ENCODE measurements at places on chromosomes 7 and 10.

- no peak for DNase-seq
Measured at GRCh38 chr10:3895045-3895631, 110.1 kb upstream of the KLF6 start.

GRCh38 chr10:87923233-87923632, 59.8 kb downstream of the PTEN start:
- no peak for DNase-seq

GRCh38 chr7:83514977-83515376, 134.0 kb downstream of the SEMA3E start:
- no peak for DNase-seq

GRCh38 chr7:7491044-7491443, 44.6 kb downstream of the COL28A1 start:
- no peak for DNase-seq

- no peak for DNase-seq
Measured at GRCh38 chr7:30604901-30605300, 10.2 kb downstream of the GARS1 start.

GRCh38 chr10:130634816-130635215, 498.6 kb downstream of the GLRX3 start:
- no peak for DNase-seq

GRCh38 chr10:1410469-1411395, 326.6 kb downstream of the ADARB2 start:
- no peak for DNase-seq

DNA sequence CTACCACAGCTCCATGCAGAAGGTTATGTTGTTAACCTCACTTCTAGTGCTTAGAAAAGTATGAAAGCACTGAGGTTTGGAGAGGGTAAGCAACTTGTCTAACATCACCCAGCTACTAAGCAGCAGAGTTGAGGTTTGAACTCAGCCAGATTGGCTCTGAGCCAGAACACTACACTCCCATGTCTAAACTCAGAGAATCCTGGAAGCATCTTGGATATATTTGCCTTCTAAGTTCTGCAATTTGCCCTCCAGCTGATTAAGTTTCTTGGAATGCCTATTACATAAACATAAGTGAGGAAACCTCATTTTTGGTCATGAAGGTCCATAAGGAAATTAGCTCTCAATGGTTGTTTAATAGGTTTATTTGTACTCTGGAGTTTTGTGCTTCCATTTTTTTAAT, 78.1 kb upstream of the PHYHIPL start:
- DNase-seq, result no peak

DNA sequence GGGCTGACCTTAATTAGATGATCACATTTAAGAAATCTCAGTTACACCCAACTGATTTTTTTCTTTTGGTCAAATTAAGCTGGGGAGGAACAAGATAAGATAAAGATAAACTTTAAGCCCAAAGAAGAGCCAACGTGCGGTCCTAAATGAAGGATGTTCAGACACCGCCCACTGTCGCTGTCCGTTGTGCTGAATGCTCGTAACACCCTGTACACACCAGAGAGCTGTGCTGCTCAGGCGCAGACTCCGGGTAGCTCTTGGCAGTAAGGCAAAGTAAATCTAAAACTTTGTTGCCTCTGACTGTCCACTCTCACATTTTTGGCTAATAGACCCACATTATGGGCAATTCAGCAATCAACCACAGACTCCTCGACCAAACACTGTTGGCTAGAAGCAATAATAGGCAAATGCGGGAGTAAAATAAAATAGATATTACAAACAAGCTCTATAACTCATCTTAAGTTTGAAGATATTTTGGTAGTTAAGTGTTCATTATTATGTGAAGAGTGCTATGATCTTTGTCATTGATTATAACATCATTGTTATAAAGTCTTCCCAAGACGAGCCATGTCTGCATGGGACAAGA, 57.1 kb downstream of the PLPP4 start:
- no peak for DNase-seq

DNA sequence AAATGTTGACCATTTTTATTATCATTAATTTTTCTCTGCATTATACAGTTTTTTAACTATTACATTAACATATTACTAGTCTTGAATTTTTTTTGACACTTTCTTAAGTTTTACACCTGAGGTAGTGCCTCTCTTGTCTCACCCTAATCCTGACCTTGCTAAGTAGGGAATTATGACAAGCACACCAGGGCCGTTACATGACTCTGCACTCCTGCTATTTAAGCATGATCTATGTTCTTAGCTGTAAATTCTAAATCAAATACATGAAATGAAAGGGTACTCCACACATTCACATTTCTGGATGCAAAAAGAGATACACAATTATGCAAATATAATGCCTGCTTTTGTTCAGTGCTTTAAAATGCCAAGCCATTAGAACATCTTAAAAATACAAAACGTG, 23.6 kb downstream of the CPVL start:
- no peak for DNase-seq

DNA sequence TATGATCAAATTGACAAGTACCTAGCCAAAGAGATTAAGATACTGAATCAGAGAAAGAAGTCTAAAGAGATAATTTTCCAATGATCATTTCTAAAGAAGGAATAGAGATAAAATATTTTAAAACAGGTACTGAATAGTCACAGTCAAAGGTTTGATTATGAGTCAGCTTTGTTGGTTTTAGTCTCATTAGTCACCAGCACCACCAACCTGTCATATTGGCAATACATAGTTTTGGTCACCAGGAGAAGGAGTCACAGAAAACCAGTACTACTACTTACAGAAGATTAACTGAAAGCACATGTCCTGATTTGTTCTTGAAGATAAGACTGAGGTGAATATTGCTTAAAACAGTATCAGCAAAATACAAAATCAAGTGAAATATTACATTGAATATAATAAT, 34.6 kb downstream of the ZEB1 start:
- DNase-seq, result no peak

DNA sequence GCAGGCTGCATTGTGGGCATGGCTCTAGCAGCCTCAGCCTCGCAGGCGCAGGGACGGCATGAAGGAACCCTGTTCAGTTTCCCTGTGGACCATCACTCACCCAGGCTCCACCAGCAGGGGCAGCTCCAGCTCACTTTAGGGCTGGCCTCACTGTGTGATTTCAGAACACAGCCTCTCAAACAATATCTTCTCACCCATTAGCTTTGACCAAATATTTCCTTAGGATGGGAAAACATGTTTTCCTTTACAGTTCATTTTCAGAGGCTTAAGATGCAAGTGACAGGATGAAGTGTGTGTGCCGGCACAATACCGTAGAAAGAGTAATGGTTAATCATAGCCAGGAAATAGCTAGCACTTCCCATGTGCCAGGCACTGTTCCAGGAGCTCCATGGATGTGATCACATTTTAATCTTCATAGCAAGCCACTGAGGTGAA, 58.2 kb downstream of the LANCL2 start:
- DNase-seq, result no peak

- no peak for DNase-seq
Measured at GRCh38 chr10:13448216-13448615, 80.6 kb downstream of the BEND7 start.

GRCh38 chr10:78976825-78977755, 91.7 kb upstream of the ZMIZ1 start:
- no peak for DNase-seq

DNA sequence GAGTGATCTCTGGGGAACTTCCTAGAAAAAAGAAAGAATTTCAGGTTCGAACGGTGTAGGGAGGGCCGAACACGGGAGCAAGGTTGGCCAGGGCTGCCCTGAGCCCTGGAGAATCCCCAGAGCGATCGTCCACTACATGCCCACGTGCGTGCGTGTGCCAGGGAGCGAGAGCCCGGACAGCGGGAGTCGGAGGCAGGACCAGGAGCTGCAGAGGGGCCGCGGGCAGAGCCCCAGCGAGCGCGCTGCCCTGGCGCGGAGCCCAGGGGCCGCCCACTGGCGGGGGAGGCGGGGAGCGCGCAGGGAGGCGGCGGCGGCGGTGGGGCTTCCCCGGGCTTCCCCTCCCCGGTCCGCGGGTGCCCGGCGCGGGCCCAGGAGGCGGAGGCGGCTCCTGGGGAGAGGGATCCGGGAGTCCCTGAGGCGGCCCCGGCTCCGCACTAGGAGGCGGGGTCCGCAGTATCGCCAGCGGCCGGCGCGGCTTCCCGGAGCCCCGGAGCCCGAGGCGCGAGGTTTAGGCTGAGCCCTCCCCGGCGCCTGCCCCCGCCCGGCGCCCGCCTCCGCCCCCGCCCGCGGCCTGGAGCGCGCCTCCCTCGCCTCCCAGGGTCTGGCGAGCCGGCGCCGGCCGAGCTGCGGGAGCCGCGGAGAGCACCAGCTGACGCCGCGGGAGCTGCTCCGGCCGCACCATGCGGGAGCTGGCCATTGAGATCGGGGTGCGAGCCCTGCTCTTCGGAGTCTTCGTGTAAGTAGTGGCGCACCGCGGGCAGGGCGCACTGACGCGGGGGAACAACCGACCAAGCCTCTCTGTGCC, at the start of gene PLPP4:
PLPP4 (plus strand) TSS at position 602 of the 805 bp plus-strand sequence; CDS start at position 681, 79 bp downstream.
- no peak for DNase-seq

GRCh38 chr10:61708846-61709245, 46.1 kb downstream of the CABCOCO1 start:
- DNase-seq, result no peak

- DNase-seq, result no peak
Measured at GRCh38 chr7:41754046-41754445, 51.2 kb upstream of the INHBA start.

- no peak for DNase-seq
Measured at GRCh38 chr7:97439637-97440214, 292.2 kb upstream of the TAC1 start.

- DNase-seq, result no peak
Measured at GRCh38 chr10:101993221-101993620, 62.8 kb downstream of the ARMH3 start.

DNA sequence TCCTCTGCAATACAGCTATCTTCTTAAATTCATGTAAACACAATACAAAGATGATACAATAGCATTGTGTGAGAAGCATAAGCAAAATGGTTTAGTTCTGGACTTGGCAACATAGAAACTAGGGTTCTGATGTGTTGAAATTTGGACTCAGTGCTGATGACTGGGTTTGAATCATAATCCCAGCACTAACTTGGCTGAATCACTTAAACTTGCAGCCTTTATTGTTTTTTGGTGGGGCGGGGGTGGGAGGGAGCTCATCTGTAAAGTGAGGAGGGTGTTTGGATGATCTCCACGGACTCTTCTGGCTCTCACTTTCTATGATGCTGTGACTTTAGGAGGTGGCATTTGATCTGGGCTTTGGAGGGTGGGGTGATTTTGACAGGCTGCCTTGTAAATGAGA, 158.2 kb downstream of the WNT2 start:
- DNase-seq, result no peak

GRCh38 chr7:34083440-34083839, 178.1 kb downstream of the BMPER start:
- DNase-seq, result no peak

DNA sequence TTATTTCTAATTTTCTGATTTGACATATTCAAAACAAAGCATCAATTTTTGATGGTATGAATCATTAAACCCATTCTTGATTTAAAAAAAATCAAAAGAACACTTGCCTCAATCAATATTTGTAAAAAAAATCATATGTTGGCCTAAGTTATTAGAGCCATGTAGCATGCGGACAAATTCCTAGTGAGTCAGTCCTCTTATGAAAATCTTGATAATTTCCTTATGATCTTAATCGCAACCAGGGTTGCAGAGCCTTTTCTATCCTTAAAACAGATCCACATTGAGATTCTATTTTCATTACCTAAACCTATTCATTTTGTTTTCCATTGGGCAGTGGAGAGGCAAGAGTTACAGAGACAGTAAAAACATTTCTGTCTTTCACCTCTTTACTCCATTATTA, 203.2 kb downstream of the ARL4A start:
- DNase-seq, result no peak

GRCh38 chr7:24227068-24227467, 56.9 kb upstream of the NPY start:
- DNase-seq, result no peak

GRCh38 chr7:27167916-27168264, 2.6 kb upstream of the HOXA9 start:
- DNase-seq, result no peak

GRCh38 chr10:103837370-103838069, 17.9 kb downstream of the SH3PXD2A start:
- DNase-seq, result no peak

DNA sequence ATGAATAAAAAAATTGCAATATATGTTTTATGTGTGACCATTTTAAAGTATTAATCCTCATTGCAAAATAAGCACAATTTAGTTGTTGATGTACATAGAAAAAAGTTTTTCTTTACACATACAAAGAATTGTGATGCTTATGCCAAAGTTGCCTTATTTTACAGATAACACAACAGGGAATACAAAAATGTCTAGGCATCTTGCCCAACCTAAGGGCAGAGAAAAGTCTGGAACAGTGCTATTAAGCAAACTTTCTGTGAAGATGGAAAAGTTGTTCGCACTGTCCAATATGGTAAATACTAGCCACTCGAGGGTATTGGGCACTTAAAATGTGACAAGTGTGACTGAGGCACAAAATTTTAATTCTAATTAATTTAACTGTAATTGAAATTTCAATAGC, 190.2 kb upstream of the HGF start:
- DNase-seq, result no peak

GRCh38 chr7:121385056-121385799, 10.9 kb downstream of the FAM3C start:
- no peak for DNase-seq

- DNase-seq, result no peak
Measured at GRCh38 chr10:8138471-8138870, 84.0 kb downstream of the GATA3 start.

DNA sequence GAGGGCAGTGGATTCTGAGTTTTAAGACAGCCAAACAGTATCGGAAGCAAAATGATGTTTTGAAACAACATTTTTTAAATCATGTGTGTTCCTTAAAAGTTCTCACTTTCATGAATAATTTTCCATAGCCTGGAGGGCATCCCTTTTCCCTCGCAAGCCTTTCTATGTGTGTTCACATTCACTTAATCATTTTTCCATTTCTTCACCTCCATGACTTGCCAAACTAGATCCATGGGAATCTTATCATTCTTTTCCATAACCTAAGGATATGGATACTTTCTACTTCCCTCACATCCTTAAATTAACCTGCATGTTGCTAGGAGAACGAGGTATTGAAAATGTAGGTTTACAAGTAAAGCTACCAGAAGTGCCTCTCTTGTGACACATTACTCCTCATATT, 94.2 kb upstream of the NPVF start:
- no peak for DNase-seq

DNA sequence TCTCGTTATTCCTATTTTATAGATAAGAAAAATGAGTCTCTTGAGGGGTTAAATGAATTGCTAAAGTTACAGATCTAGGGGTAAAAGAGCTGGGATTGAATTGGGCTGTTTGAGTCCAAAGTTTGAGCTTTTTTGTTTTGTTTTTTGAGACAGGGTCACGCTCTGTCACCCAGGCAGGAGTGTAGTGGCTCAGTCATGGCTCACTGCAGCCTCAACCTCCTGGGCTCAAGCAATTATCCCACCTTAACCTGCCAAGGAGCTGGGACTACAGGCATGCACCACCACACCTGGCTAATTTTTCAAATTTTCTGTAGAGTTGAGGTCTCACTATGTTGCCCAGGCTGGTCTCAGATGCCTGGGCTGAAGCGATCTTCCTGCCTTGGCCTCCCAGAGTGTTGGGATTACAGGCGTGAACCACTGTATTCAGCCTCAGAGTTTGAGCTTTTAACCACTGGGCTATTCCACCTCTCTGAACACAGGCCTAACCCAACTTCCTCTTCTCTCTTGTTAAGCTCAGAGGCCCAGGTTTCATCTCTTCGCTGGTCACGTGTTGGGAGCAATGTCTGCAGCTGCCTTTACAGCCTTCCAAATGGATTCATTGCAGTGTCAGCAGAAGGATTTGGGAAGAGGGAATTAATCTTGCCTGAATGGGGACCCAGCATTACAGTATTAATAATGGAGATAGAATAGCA, 8.0 kb downstream of the SUFU start:
- no peak for DNase-seq

GRCh38 chr7:5699467-5700384, 81.7 kb downstream of the RNF216 start:
- DNase-seq, result no peak

All from cerebellar nuclear complex (tissue), 1 donor.